ENCODE measurements at places on chromosomes 7 and 10.

DNA sequence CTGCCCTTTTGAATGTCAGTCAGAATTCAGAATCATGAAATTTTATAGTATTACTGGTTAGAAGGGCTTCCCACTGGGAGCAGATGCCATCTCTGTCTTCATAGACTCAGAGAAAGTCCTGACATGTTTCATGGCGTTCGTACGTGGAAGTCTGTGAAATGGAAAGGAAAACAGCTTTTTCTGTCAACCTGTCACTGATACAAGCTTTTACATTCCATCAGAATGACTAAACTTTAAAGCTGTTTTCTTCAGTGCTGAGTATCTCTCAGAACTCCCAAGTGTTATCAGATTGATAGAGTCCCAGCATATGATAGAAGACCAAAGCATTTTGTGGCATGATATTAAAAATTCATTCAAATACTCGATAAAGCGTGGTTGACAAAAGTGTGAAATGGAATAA is 726.7 kb upstream of the GALNT17 start:
- no peak for DNase-seq

DNA sequence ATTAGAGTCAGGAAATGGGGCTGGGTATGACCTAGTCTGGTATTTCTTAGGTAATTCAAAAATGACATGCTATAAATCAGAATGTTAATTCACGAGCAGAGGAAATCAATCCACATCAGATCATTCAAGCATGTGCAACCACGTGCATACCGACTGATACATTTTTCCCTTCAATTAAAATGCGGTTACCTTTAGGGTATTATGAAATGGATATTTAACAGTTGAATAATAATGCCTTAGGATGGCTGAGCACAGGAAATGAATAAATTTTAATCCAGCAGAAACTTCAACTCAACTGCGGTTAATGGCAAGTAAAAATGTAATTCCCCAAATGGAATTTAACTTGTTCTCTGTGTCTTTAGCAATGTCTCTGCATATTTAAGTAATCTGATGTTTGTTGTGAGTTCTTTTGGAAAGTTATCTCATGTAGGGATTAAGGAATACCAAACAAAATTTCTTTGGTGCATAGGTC is 9.2 kb downstream of the CPA2 start:
- no peak for DNase-seq

- DNase-seq = no peak
Measured at GRCh38 chr7:150322833-150323681, at the start of the genes ACTR3C and LRRC61. ACTR3C (minus strand) TSS chr7:150323545; CDS start chr7:150295296, 28,249 bp downstream. LRRC61 (plus strand) TSS chr7:150323355; CDS start chr7:150336862, 13,507 bp downstream.

- no peak for DNase-seq
Measured at GRCh38 chr10:102300278-102300843, 55.0 kb downstream of the GBF1 start.

DNA sequence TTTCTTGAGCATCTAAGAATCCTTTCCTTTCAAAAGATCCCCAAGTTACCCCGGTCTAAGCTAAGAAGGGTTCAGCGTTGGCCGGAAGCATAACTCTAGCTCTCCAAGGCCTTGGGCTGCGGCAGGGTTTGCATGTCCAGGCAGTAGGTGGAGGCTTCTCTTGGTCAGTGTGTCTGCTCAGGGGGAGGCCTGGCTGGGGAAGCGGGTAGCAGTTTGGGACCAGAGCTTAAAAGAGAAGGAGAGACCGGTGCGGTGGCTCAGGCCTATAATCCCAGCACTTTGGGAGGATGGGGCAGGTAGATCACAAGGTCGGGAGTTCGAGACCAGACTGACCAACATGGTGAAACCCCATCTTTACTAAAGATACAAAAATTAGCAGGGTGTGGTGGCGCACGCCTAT is 226.3 kb downstream of the MGMT start:
- DNase-seq = no peak

DNA sequence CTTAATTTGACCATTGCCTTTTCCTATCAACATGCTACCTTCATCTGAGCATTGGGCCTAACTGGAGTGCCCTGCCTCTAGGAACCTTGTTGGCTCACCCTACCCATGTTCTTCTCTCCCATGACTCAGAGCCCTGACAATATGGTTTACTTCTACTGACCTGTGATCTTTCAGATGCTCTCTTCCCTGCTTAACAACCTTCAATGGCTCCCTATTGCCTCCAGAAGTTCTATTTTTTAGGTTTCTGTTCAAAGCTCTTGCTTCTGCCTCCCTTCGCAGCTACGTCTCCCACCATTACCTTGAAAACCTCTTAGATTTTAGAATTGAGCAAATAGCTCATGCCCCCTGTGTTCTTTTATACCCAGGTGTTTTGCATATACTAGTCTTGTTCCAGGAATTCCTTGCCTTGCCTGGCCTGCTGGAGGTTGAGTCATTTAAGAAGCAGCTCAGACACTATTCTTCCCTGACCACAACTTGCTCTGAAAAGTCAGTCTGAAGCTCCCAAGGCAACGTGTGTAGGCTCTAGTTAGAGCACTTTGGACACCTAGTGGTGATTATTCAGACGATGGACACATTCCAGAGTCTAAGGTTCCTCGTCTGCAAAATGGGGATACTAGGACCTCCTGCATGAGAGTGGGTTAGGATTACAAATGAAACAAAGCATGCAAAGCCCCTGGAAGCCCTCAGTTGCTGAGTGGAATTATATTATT is 64.4 kb upstream of the EMX2 start:
- DNase-seq = no peak

DNA sequence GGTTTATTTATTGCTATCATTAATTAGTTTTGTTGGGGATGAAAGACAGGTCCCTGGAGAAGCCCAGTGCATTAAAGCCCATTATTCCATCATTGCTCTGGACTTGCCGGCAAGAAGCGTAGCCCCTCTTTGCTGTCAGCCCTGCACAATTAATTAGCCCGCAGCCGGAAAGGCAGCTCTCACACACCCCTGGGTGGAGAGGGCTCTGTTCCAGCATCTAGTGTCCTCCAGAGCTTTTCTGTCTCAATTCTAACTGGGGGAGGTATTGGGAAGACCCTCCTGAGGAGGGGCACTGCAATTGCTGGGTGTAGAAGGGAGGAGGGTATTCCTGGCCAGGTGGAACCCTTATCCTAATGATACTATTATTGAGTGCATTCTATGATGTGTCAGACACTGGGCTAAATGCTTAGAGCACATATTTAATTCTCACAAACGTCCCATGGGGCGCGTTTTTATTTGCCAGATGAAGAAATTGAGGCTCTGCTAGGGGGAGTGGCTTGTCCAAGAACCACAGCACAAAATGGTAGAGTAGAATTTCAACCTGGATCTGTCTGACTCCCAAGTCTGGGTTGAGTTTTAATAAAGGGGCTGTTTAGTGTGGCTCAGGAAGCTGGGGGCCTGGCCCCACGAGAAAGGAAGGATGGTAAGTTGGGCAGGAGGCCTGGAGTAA is 148.1 kb upstream of the PCBD1 start:
- no peak for DNase-seq

All from KG1 (cell line).